ENCODE measurements at places on chromosomes 6 and 20.

GRCh38 chr20:19582782-19583181 lies 175.3 kb upstream of the RIN2 start:
- no peak overlapping the region for H3K4me3 ChIP-seq
- H3K27me3 ChIP-seq, result no peaks in the 10 kb centered on the region
- DNase-seq, result no peak
- H3K36me3 ChIP-seq, result no peaks in the 10 kb centered on the region

- H3K36me3 ChIP-seq, result no peaks in the 10 kb centered on the region
- no peak overlapping the region for H3K27ac ChIP-seq
- no peak for DNase-seq
These were observed 20.1 kb downstream of the SERPINB1 start for GRCh38 chr6:2821554-2821953.

DNA sequence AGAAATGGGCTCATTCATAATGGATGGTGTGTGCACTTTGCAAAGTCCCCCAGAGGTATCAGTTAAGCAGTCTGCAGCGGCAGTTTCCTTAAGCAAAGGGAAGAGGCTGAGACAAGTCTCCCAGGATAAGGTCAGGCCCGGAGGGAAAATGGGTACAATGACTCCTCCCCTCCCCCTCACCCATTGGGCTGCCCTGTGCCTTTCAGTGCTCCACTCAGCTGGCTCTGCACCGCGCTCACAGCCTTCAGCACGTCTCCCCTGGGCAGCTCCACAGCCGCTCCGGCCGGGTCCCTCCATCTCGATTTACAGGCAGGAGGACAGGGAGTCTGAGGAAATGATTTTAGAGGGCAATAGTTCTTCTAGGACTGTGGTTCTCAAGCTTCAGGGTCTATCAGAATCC lies 264.8 kb downstream of the LRFN2 start:
- no peak for DNase-seq
- H3K4me1 ChIP-seq, result peaks cover 12% of the 10 kb centered on the region
- H3K36me3 ChIP-seq, result no peaks in the 10 kb centered on the region
- no peak overlapping the region for H3K4me3 ChIP-seq
- peaks cover 17% of the 10 kb centered on the region for H3K27me3 ChIP-seq
- no peak overlapping the region for H3K27ac ChIP-seq

GRCh38 chr6:148223424-148223842 lies 119.2 kb upstream of the SASH1 start:
- no peak for DNase-seq
- H3K4me1 ChIP-seq, result peaks cover 6% of the 10 kb centered on the region
- no peaks in the 10 kb centered on the region for H3K27me3 ChIP-seq

- H3K4me1 ChIP-seq, result no peaks in the 10 kb centered on the region
- H3K36me3 ChIP-seq, result no peaks in the 10 kb centered on the region
- no peak for DNase-seq
- no peaks in the 10 kb centered on the region for H3K27me3 ChIP-seq
- no peak overlapping the region for H3K27ac ChIP-seq
These were observed 267.2 kb upstream of the TCF21 start for GRCh38 chr6:133621751-133622150.

GRCh38 chr6:49979584-49979983 lies 10.2 kb upstream of the DEFB113 start:
- no peaks in the 10 kb centered on the region for H3K27me3 ChIP-seq
- H3K4me3 ChIP-seq, result no peak overlapping the region
- no peaks in the 10 kb centered on the region for H3K4me1 ChIP-seq
- H3K27ac ChIP-seq, result no peak overlapping the region
- H3K36me3 ChIP-seq, result no peaks in the 10 kb centered on the region
- DNase-seq, result no peak
